ENCODE measurements at places on chromosomes 4 and X.
A peak's percentile ranks its signal among the peaks of the same experiment; 100 is the strongest.

GRCh38 chr4:82046796-82047195 lies 327.0 kb downstream of the HNRNPD start:
- no peak for DNase-seq

GRCh38 chr4:93828995-93829819 lies 654 bp downstream of the ATOH1 start:
- DNase-seq, result peak; percentile 10

DNA sequence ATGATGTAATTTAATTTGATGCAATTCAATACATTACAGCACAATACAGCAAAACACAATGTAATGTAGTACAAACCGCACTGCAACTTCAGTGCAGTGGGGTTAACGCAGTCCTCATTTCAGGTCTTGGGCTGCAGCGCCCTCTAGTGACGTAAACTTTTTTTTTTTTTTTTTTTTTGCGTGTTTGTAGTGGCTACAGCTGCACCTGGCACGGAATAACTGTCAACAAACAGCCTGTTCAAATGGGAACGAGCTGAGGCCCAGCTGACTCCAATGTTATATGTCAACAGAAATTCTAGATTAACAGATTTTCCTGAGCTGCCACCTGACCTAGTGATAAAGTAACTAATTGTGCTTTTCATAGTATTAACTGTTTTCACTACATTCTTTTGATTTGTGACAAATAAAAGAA lies 33.5 kb upstream of the RASSF6 start:
- peak; percentile 69 for DNase-seq

DNA sequence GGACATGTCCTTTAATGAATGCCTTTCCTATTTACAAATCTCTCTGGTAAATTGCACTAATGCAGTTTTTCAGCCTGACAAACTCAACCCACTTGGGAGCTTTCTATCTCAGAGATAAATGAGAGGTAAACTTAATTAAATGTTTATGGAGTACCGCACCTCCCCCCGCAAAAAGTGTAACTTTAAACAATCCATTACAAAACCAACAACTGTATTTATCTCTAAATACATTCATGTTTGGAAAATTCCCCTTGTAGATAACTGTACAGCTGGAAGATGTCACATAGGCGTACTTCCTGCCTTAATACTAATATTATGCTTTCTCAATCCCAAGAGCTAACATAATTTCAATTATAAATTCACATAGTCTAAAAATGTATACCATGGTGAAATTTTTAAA lies 215.5 kb downstream of the LDB2 start:
- no peak for DNase-seq

DNA sequence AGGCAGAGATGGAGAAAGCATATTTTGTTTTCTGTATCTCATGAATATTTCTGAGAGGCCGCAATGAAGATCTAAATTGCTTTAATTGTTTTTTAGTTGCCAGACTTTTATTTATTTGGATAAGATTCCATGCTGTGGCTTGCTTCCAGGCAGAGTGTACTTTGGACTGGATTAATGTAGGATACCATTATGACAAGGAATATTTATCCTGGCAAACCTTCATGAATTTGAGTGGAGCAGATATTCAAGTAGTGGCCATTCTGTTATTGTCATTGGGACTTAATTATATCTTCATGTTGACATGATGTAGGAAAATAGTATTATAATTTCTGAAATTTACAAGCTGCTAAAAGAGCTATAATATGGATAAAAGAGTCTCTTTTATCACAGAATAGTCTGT lies 182.9 kb downstream of the C4orf33 start:
- no peak for DNase-seq

DNA sequence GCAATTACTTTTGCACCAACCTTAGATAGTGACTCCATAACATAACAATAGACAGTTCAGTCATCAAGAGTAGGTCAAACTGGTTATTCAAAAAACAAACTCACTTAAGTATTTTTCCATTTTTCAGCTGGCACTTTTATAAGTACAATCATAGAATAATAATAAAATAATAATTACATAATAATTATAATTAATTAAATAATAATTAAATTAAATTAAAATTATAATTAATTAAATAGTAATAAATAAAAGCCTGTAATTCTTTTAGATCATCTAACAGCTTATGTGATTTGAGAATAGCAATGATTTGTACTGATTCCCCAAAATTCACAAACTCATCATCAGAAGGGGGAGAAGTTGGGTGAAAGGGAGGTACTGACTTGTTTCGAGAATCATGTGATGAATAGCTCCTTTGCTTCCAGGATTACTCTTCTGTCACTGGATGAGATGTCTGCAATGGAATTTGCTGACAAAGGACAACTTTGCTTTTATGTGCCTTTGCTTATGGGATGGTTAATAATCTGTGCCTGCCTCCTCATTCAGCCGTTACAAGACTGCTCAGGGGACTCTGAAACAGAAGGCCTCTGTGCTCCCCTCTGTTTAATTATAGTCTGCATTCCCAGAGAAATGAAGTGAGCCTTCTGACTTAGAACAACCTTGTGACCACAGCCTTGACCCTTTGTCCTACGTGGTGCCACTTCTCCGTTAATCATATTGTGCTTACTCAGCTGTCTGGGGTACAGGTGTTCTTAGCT lies 104.8 kb upstream of the ENPEP start:
- DNase-seq, result no peak

GRCh38 chr4:61805979-61806378 lies 605.9 kb downstream of the ADGRL3 start:
- DNase-seq, result no peak

- no peak for DNase-seq
These were observed 144.2 kb downstream of the AASDH start for GRCh38 chr4:56243107-56243506.

DNA sequence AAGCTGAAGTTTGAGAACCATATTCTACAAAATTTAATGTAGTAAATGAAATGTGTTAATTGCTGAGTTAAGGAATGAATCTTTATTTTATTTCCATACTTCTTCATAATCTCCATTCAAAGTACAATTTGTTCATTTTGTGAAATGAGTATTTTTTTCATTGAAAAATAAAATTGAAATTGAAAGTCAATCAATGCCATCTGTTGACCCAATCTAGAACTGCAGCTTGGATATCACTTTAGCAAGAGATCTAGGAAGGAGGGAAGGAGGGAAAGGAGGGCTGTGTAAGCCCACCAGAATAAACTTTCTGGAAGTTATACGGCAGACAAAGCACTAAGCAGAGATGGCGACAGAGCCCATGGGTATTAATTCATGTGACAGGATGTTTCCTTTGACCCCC lies 128.4 kb downstream of the ZMAT1 start:
- DNase-seq, result peak; percentile 9

DNA sequence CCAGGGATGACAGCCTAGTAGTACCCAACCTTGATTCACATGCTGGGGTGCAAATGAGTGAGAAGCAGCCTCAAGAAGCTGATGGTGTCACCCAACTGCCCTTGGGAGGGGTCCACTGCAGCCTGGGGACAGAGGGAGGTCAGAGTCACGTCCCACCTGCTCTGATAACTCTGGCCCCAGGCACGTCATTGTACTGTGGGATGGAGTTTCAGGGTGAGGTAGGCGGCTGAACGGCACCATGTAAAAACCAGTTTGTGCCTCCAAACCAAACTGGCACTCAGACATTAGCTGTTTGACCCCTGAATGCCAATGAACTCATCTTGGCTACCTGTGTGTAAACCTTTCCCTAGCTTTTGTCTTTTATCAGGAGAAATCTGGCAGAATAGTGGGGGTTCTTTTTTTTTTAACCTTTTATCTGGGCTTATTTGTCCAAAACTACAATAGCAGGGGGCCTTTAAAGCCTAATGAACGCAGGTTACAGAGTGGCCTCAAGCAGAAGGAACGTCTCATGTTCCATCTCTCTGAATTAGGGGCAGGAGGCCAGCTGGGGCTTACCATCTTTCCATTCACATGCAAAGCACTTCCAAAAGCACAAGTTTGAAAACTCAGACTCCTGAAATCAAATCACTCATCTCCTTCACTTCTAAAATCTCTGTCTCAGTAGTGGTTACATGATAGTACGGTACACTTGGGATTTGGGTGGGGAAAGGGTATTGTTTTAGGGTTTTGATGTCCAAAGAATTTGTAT lies 89.4 kb downstream of the IRF2 start:
- no peak for DNase-seq

- DNase-seq, result no peak
These were observed 39.7 kb downstream of the KLHL8 start for GRCh38 chr4:87180767-87181166.

- DNase-seq, result no peak
These were observed 264.1 kb downstream of the CBLL2 start for GRCh38 chrX:22536746-22537304.

- no peak for DNase-seq
These were observed 106.1 kb downstream of the CHM start for GRCh38 chrX:85941275-85941674.

GRCh38 chrX:18871161-18871890 lies 112.6 kb downstream of the PHKA2 start:
- DNase-seq, result no peak

Measured in B cell (primary cell).